Tibial artery (tissue), 4 donors: ENCODE measurements at places on chromosomes 5 and 9.

- DNase-seq = no peak
Measured at GRCh38 chr5:55037046-55037771, 13.2 kb downstream of the GZMK start.

- DNase-seq = peak; percentile 37
Measured at GRCh38 chr5:178524093-178524882, 65.9 kb downstream of the COL23A1 start.

- DNase-seq = no peak
Measured at GRCh38 chr5:9766581-9766980, 136.4 kb upstream of the TAS2R1 start.

- DNase-seq = peak; percentile 87
Measured at GRCh38 chr5:147403651-147404640, 105.9 kb downstream of the DPYSL3 start.
